NCI-H460 (cell line): ENCODE measurements at places on chromosomes 3 and 15.

- no peak for DNase-seq
Observed at GRCh38 chr15:40990080-40990479, 36.8 kb downstream of the CHAC1 start.

- DNase-seq = no peak
Observed at GRCh38 chr15:46089467-46089935, 454.7 kb downstream of the SQOR start.

- DNase-seq = no peak
Observed at GRCh38 chr3:35864871-35865270, 225.5 kb downstream of the ARPP21 start.

GRCh38 chr15:39963786-39964185 lies 29.9 kb downstream of the EIF2AK4 start:
- no peak for DNase-seq

GRCh38 chr3:72032441-72033135 lies 247.6 kb upstream of the PROK2 start:
- DNase-seq = no peak

DNA sequence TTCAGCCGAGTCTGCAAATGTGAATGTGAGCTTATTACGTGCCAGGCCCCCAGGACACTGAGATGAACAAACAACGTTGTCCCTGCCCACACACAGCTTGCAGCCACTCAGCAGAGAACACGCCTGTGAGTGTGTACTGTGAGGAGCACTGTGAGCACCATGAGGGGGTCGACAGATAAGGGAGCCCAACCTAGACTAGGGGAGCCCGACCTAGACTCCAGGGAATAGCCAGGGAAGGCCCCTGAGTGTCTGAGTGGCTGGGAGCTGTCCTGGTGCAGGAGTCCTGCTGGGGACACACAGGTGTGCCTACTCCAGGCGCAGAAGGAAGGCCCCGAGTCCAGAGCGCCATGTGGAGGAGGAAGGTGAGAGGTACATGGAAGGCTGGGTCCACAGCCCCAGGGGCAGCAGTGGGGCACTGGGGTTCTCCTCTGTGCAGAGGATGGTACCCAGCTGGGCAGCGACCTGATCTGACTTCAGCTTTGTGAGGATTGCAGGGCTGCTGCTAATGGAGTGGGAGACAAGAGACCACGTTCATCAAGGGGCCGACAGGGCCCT lies 36.5 kb downstream of the MGLL start:
- DNase-seq = no peak

DNA sequence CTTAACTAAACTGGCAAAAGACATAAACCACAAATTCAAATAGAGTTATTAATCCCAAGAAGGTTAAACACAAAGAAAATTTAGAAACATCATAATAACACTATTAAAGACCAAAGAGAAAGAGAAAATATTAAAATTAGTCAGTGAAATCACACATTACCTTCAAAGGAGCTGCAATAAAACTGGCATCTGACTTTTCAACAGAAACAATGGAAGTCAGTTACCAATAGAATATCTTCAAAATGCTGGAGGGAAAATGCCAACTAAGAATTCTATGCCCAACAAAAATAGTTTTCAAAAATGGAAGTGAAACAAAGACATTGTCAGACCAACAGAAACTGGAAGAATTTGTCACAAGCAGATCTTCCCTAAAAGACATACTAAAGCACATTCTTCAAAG lies 68.7 kb upstream of the RNF7 start:
- no peak for DNase-seq

GRCh38 chr3:18786650-18787323 lies 361.5 kb upstream of the KCNH8 start:
- no peak for DNase-seq

DNA sequence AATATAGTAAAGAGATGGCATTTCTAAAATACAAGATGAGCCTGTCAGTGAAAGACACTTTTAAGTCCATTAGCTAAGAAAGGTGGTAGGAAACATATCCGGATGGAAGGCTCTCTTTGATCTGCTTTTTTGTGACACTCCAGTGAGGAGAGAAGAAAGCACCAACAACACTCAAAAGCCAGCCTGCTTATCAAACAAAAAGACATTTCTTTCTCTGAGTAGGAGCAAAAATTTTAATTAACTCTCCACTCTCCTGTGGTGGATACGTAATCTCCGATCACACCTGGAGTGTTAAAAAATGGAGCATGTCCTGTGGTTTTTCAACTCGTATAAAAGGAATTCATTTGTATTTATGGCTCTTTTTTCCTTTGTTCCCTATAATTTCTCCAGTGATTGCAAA lies 65.3 kb downstream of the OXNAD1 start:
- no peak for DNase-seq

GRCh38 chr15:59691194-59691805 lies 2.2 kb upstream of the BNIP2 start:
- DNase-seq = peak; percentile 47

GRCh38 chr15:92343924-92344643 lies 49.6 kb upstream of the ST8SIA2 start:
- DNase-seq = no peak

GRCh38 chr3:48238531-48239085 lies 2.3 kb upstream of the ZNF589 start:
- no peak for DNase-seq
